ENCODE measurements at places on chromosomes 3 and 15.

DNA sequence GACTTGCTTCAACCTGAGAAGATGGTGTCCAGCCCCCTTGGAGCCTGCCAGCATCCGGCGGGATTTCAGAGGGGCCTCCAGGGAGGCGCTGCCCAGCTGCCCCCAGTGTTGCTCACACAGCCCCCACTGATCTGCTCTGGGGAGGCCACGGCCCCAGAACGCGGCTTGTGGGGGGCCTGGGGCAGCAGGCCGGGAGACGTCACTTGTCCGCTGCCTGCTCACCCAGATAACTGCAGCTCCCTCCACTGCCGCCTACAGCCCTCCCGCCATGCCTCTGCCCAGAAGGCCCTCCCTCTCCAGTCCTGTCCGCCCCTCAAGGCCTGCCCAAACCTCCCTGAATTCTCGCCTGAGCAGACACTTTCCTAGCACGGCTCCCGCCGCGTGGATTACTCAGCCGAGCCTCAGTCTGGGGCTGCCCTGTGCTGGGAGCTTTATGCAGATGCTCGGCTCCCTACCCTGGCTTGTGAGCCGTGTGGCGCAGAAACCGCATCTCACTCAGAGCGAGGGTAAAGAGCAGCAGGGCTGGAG, 17.2 kb upstream of the ADIPOQ start:
- DNase-seq: no peak

GRCh38 chr15:101035611-101036010, 116.5 kb downstream of the LRRK1 start:
- no peak for DNase-seq

DNA sequence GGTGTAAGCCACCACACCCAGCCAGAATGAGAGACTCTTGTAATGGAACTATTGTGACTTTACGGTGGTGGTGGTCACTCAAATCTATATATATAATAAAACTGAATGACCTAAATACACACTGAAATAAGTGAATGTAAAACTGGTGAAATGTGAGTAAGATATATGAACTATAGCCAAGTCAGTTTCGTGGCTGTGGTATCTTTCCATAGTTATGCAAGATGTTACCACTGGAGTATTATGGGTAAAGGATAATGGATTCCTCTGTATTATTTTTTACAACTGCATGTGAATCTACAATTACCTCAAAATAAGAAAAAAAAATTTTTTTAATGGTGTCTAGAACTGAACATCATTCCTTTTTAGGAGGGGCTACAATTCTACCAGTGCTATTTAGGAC, 21.9 kb downstream of the PIK3CB start:
- no peak for DNase-seq

DNA sequence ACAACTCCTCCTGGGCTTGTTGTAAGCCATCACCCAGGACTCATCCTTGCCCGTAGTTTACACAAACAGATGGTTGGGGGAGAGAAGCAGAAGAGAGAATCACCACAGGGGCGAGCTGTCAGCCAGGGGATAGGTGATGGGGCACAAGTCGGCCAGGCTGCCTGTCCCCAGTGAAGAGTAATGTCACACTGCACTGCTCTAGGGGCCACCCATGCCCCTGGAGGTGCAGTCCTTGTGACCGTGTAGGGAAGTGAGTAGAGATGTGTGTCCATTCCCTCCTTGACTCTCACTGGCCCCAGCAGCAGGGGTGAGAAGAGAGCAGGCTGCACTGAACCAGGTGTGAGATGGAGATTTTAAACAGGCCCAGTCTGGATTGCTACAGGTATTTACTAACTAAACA, 17.1 kb upstream of the PRSS50 start:
- no peak for DNase-seq

GRCh38 chr15:85415783-85416182, 35.4 kb downstream of the AKAP13 start:
- no peak for DNase-seq

All from stimulated activated CD8-positive, alpha-beta memory T cell treated with anti-CD3 and anti-CD28 coated beads, Interleukin-12 subunit alpha, Interleukin-12 subunit beta, amount 100 ng/mL, for 1 hour (primary cell).